Upper lobe of right lung (tissue), 1 donor: ENCODE measurements at places on chromosomes 4 and X. TPM values are rescaled to one million over a fixed set of nuclear protein-coding genes. Genes with fewer than 3 reads are reported as not detected.

USP17L15 gene
- not detected for total RNA-seq

STATH gene
- not detected for total RNA-seq

KLHL34 gene
- total RNA-seq = not detected

FREM3 gene
- 0.78 TPM for total RNA-seq

SOWAHB gene
- total RNA-seq = 2.5 TPM

DMRTC1 gene
- total RNA-seq = 0.61 TPM

TBX22 gene
- total RNA-seq = not detected

DNA sequence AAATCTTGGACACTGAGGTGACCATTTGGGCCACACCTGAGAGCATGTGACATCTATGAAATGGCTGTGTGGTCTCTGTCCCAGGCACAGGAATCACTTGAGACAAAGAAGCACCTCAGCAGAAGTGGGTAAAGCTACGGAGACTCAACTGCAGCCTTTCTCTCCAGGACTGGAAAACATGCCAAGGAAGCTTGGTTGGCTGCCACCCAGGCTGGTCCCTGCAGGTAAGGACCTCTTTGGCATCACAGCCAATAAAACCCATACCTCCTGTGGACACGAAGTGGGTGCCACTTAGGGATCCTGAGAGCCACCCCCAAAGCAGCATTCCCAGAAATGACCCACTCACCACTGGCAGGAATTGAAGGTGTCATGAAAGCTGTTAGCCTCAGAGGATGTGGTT, 74.6 kb downstream of the LEF1 start:
- DNase-seq = no peak

DNA sequence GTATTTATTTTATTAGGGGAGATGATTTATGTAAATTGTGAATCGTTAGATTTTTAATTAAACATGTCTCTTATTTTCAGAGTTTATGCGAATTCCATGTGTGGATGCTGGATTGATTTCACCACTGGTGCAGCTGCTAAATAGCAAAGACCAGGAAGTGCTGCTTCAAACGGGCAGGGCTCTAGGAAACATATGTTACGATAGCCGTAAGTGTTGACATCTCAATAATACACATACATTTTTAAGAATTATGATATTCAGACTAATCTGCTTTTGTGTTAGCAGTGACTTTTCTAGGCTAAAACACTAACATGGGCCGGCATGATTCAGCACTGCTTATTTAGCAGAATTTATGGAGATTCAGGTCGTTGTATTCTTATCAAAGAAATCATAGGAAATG, 91.2 kb downstream of the RAP1GDS1 start:
- DNase-seq = no peak

DNA sequence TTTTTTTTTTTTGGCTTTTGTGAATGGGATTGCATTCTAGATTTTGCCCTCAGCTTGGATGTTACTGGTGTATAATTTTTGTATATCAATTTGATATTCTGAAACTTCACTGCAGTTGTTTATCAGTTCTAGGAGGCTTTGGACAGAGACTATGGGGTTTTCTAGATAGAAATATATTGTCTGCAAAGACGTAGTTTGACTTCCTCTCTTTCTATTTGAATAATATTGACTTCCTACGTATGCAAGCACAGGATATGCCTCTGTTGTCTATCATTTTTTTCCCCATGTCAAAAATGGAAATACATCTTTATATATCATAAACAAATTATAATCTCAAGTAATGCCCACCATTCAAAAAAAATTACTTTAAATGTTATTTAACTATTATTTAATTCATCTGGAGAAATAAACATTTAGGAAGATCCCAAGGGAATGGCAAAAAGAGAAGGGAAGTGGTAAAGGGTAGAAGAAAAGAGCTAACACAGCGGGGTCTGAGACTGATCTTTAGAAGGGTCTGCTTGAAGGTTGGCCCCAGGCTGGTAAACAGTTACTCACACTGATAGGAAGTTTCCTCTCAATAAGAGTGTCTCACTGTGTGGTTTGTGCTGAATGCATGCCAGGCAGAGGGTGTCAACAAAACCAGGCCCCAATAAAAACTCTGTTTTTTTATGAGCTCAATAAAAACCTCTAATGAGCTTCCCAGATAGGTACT, 35.7 kb downstream of the ZNF518B start:
- no peak for DNase-seq

GRCh38 chr4:106953036-106953705, 82.9 kb downstream of the DKK2 start:
- DNase-seq = no peak

DNA sequence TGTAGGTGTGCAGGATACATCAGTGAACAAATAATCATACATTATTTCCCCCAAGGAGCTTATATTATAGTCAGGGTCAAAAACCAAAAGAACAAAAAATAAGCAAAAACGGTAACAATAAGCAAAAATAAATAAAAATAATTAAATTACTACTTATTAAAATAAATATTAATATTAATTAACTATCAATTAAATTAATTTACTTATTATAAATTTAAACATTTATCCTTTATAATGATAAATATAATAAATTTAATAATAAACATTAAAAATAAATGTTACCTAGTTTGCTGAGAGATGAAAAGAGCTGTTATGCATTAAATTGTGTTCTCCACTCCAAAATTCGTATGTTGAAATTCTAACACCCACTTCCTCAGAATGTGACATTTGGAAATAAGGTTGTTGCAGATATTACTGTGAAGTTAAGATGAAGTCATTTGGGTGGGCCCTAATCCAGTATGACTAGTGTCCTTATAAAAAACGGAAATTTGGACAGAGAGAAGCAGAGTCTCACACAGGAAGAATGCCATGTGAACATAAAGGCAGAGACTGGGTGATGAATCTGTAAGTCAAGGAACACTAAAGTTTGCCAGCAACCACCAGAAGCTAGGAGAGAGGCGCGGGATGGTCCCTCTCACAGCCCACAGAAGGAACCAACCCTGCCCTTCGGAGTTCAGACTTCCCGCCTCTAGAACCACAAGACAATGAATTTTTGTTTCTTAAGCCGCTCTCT, 67.2 kb upstream of the IBSP start:
- no peak for DNase-seq

GRCh38 chr4:46830971-46831454, 78.0 kb downstream of the COX7B2 start:
- DNase-seq = no peak

GRCh38 chr4:162837679-162838078, 329.0 kb downstream of the NAF1 start:
- DNase-seq = no peak

DNA sequence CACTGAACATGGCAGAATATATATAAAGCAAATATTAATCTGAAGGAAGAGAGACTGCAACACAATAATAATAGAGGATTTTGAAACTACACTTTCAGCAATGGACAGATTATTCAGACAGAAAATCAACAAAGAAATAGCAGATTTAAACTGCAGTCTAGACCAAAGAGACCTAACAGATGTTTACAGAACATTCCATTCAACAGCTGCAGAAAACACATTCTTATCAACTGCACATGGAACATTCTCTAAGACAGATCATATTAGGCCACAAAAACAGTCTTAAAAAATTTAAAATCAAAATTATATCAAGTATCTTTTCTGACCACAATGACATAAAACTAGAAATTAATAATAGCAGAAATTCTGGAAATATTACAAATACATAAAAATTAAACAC, 27.1 kb downstream of the CENPE start:
- no peak for DNase-seq

DNA sequence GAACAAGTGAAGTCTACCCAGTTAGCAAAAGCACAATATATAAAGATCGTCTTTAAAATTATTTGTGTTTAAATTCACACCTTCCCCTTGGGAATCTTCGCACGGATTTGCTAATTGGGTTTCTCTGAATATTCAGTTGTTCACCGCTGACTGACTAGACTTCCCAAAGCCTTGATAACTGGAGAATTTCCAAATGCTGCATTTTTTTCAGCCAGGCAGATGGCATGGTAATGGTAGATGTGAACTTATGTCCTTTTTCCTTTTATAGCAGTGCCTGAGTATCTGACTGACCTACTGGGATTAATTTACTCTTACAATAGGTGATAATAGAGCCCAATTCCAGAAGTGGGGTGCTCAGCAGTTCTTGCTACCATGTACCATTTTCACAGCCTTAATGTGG, 548.1 kb downstream of the PACRGL start:
- DNase-seq = no peak

- DNase-seq = no peak
Measured at GRCh38 chr4:153427363-153428071, 38.6 kb upstream of the TMEM131L start.

DNA sequence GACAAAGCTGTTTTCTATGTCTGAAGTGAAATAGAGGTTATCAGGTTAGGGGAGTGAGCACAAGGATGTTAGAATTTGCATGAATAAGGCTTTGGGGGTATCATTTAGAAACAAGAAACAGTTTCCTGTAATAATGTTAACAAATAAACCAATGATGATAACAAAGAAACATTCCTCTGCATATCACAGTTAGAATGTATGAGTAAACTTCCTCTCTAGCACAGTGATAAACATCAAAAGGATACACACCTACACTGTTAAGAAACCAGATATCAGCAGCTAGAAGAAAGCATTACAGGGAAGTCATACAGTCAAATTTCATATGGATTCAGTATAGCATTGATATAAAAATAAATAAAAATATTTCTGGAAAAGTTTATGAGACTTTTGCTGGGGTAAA, 340.0 kb upstream of the MAGEB16 start:
- DNase-seq = no peak

GRCh38 chr4:104643805-104644204, 149.1 kb upstream of the CXXC4 start:
- DNase-seq = no peak

- DNase-seq = no peak
Measured at GRCh38 chr4:159685340-159686092, 582.6 kb downstream of the RAPGEF2 start.

DNA sequence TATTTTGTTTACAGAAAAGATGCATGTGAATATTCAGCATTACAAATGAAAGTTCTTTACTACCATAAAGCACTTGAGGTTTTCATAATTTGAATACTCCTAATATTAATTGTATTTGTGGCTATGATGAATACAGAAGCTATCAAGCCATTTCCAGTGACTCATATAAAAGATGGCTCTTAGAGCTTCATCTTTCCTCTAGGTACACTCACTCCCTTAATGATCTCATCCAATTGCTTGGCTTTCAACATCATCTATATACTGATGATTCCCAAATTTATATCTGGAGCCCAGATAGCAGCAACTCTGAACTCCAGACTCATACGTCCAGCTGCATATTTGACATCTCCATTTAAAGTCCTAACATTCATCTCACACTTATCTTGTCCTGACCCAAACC, 183.4 kb upstream of the FAM241A start:
- no peak for DNase-seq

DNA sequence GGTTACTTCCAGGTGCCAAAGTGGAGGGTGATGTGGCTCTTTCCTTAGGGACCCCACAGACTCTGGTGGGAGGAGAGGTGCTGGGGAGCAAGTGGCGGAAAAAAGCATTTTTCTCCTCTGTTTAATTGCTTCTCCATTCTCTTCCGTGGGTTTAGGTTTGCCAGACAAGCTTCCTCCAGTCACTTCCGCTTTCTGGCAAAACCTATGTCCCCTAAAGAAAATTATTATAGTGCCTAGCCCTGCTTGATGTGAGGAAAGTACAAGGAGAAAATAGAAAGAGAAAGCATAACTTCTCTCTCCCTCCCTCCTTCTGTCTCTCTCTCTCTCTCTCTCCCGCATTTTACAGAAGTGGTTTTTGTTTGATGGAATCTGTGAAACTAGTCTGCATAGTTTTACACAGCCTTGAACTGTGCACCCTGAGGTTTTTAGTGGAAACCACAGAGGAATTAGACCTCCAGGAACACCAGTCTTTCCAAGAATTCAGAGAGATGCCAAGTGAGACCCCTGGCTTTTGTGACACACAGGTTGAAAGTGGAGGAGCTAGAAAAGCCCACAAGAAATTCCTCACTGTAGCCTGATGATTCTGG, 231.1 kb upstream of the ANXA3 start:
- DNase-seq = no peak

GRCh38 chrX:19256986-19257385, 86.7 kb upstream of the PDHA1 start:
- no peak for DNase-seq

DNA sequence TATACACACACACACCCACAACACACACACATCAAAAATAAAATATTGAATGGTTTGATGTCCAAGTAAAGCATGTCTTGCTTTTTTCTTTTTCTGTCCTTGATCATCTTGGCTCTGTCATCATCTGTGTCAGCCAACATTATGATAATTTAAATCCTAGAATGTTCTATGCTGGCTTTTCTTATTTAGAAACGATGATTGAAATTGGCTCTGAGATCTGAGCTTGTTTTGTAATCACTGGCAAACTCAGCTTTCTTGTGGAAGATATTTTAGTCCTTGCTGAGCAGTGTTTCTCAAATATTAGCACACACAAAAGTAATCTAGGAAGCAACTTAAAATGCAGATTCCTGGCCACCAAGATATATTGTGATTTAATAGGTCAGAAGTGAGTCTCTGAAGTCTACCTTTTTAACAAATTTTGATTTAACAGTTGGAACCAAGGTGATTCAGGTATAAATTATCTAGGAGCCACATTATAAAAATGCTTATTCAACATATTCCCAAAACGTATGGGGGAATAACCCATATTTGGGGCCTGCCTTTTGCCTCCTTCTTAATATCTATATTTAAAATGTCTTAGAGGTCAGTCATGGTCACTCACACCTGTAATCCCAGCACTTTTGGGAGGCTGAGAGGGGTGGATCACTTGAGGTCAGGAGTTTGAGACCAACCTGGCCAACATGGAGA, 24.0 kb upstream of the DSPP start:
- DNase-seq = no peak

GRCh38 chr4:92305148-92305877, 1.5 kb downstream of the GRID2 start:
- peak; percentile 71 for DNase-seq

- peak; percentile 74 for DNase-seq
Measured at GRCh38 chrX:11427453-11428071, 134.3 kb downstream of the AMELX start.

DNA sequence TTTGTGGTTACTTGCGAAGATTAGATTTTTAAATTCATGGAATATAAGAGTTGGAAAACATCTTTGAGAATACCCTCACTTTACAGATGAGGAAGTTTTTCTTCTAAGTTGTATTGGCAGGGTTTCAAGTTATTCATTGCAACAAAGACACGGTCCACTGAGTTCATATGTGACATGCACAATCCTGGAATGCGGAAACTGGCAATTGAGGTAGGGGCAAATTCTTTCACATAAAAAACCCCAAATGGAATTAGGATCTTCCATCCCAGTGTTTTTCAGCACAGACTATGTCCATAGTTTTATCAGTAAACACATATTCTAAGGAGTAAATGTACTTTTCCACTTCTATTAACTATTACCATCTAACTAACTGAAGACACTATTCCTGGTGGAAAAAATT, 81.8 kb upstream of the NAP1L5 start:
- DNase-seq = no peak

- DNase-seq = no peak
Measured at GRCh38 chrX:47574547-47575301, 7.5 kb upstream of the TIMP1 start.
